ENCODE measurements at places on chromosomes 4 and X.

- DNase-seq, result no peak
Measured at GRCh38 chrX:17292111-17292527, 82.9 kb upstream of the NHS start.

- DNase-seq, result no peak
Measured at GRCh38 chrX:72255445-72255844, 16.6 kb upstream of the ERCC6L start.

GRCh38 chr4:160403081-160403480 is 1300.2 kb downstream of the RAPGEF2 start:
- DNase-seq, result no peak

DNA sequence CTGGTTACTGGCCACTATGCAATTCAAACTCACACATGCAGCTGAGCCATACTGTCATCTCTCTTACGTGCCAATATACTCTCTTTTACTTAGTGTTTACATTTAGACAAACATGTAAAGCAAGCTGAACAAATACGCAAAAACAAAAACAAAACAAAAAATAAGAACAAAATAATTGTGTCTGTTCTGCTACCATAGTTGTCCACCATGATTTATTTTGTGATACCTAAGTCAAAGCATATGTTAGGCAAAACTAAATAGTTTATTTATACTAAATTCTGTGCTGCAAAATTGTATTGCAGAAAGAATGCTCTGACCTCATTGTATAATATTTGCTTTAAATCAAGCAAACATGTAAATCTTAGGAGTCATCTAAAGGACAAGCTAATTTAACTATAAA is 943.2 kb upstream of the AGA start:
- no peak for DNase-seq

DNA sequence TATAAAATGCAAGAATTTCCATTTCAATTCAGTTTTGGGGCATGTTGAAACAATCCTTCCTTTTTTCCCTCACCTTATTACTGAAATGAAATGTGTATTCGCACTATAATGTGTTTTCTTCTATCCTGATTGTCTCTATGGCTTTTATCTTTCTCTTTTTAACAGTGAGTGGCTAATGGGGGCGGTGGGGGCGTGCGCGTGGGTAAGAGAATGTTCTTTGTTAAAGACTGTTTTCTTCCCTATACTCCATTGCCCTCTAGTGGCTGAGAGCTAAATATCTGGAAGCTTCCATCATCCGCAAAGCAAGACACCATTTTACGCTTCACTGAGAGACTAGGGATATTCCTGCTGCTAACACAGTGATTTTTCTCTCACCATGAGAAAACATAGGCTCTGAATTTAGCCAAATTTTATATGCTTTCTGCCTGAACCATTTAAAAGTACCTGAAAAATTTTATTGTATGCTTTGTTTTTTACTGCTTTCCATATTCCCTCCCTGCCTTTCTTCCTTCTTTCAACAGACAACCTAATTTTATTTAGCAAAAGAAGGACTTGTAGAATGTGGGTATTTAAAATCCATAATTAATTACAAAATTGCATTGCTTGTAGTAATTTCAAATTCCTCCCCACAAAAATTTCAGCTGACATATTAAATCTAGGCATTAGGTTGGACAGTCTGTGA is 194.0 kb downstream of the GASK1B start:
- peak; percentile 1 for DNase-seq

GRCh38 chrX:29308726-29309125 is 721.5 kb downstream of the IL1RAPL1 start:
- no peak for DNase-seq

GRCh38 chrX:110218591-110218990 is 99.3 kb downstream of the AMMECR1 start:
- DNase-seq, result no peak

DNA sequence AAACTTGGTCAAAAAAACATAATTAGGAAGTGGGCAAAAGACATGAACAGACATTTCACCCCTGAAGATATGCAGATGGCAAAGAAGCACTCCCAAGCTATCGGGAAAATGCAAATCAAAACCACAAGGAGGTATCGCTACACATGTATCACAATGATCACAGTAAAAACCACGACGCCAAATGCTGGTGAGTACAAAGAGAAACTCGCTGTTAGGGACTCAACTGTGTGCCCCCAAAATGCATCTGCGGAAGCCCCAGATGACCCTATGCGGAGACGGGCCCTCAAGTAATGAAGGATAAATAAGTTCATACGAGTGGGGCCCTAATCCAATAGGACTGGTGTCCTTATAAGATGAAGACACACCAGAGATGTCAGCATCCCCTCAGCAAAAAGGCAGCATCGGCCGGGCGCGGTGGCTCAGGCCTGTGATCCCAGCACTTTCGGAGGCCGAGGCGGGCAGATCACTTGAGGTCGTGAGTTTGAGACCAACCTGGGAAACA is 10.2 kb downstream of the GAK start:
- DNase-seq, result no peak

- DNase-seq, result no peak
Measured at GRCh38 chr4:112185334-112185733, 40.1 kb downstream of the FAM241A start.

GRCh38 chr4:119284876-119285780 is 36.8 kb downstream of the FABP2 start:
- no peak for DNase-seq

DNA sequence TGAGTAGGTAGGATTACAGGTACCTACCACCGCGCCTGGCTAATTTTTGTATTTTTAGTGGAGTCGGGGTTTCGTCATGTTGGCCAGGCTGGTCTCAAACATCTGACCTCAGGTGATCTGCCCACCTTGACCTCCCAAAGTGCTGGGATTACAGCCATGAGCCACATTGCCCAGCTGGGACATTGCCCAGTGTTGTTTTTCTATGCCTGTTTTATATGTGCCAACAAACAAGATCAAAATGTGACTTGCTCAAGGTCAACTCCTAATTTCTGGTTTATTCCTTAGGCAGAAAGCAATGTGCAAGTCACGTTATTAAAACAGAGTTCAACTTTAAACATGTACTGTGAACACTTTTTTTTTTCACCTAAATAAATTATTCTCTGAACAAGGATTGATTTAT is 2.7 kb downstream of the LRIT3 start:
- no peak for DNase-seq

GRCh38 chr4:7186031-7186430 is 6.3 kb upstream of the SORCS2 start:
- no peak for DNase-seq

DNA sequence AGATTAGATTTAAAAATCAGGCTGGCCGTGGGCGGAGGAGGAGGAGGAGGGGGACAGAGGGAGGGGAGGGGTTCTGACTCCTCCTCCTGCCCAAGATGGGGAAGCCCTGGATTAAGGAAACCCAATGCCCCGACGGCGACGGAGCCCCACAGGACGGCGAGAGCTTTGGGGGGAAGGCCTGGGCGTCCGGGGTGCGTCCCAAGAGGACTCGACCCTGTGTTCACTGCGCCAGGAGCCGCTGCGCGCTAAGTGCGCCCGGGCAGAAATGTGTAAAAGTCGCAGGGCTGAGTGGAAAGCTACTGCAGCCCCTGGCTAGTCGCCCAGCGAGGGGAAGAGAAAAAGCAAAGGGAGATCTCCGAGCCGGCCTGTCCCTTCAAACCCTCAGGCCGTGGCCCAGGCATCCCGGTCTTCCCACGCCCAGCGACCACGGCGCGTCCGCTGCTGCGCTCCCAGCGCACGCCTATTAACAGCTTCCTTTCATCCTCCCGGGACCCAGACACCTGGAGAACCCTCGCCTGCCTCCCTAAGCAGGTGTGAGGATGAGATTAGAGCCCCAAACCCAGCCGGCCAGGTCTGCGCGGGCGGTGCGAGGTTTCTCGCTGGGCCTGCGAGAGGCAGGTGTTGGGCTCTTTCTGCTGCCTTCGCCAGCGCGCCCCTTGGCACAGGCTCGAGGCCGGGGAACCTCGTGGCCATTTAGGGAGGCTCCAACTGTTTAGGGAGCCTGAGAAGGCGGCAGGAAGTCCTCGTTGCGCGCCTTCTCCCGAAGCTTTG is 1.4 kb upstream of the RPS6KA3 start:
- peak; percentile 32 for DNase-seq

DNA sequence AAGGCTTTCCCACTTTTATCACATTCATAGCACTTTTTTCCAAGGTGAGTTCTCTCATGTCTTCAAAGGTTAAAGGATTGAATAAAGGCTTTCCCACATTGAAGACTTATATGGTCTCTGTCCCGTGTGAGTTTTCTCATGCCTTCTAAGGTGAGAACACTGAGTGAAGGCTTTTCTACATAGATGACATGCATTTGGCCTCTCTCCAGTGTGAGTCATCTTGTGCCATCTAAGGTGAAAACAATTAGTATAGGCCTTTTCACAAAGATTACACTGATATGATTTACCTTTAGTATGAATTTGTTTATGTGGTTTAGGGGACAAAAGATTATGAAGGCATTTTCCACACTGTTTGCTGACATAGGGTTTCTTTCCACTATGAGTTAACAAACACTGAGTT is 21.2 kb downstream of the USP17L30 start:
- DNase-seq, result no peak

DNA sequence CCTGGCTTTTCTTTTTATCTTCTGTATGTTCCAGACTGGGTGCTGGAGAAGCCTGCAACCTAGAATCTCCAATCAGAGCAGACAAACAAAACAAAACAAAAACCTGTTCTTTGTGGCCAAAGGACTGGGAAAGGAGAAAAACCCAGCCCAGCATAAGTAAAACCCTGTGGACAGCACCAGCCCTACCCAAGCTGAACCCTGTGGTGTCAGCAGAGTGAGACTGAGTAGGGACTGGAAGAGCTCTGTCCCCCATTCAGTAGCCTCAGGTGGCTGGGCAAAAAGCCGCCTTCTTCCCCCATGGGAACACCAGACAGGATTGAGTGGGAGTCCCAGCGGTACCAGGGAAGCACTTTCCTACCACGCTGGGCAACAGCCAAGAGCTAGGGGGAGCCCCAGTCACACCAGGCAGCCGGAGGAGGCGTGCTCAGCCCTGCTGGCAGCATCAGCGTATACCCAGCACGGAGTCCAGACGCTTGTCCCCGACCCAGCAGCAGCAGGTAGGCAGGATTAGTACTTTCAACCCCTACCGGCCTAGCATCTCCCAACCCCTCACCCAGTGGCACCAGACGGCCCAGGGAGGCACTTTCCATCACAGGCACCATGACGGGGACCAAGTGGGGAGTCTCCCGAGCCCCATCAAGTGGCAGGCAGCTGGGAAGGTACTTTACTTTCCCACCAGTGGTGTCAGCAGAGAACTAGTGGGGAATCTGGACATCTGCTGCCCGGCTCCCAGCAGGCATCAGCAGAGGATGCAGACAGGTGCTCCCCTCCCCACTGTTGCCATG is 8.6 kb upstream of the JADE3 start:
- DNase-seq, result peak; percentile 65

GRCh38 chr4:3193531-3194203 is 55.3 kb upstream of the MSANTD1 start:
- no peak for DNase-seq

DNA sequence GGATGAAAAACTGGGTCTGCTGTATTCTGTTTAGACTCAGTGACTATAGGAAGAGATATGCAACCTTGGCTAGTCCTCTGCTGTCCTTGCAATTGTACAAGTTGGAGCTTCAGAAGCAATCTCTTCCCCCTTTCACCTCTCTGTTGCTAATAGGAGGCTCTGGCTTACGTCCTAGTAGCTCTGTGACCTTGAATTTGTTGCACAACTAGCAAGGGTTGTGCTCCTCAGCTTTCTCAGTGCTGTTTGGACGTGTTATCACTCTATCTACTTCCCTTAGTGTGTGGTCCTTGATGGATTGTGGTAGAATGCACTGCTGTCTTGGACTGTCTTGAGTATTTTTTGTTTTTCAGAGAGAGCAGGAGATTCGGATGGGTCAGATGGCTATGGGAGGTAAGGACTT is 3.4 kb upstream of the ITGB1BP2 start:
- DNase-seq, result no peak

DNA sequence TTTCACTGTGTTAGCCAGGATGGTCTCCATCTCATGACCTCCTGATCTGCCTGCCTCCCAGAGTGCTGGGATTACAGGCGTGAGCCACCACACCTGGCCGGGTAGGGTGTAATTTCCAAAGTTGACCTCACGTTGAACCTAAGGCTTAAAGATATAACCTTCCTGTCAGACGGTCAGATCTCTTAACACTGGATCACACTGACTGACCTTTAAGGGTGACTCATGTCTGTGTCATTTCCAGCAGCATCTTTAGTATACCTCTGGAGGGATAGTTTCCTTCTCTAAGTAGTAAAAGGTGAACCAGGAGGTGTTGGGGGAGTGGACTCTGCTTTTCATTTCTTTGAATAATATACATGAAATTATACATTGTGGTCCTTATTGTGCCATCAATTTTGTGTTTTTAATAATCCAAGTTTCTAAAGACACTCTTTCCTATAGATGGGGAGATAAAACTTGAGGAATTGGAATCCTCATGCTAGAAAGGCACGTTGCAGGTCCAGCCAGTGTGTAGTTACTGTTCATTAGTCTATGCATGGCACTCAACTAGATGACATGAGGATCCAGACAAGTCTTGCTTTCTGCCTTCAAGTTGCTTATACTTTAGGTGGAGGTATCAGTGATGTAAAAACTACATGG is 45.7 kb downstream of the ARHGAP10 start:
- no peak for DNase-seq

DNA sequence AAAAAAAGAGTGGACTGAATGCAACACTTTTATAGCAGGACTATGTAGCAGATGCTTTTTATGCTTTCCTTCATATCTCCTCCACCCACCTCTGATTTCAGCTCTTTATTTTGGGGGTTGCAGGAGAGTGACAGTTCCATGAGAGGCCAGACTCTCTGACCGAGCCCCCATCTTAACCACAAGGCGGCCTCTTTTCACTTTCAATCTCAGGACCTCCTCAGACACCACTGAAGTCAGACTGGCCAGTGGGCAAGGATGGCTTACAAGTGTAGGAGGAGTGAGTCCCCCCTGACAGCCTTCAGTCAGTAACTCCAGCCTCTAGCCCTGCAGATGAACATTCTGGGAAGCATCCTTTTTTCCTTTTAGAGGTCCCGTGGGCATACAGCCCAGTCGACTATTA is 140.8 kb downstream of the FRAS1 start:
- DNase-seq, result no peak

DNA sequence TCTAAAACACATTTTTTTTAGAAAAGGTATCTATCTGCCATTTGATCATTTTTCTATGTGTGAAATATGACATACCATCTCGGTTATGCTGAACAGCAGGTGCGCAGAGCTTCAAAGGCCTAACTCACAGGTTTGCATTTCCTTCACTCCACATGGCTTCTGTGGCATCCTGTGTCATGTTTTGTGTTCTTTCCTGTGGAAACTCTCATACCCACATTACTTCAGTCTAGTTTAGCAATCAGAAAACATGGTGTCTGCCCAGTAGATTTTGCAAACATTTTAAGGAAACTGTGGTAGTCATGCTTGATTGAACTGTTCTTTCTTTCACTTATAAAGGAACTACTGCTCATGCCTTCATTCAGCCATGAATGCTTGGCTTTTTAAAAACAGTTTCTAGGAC is 11.3 kb upstream of the ARAP2 start:
- peak; percentile 76 for DNase-seq

Data from CD4-positive, alpha-beta T cell treated with Interleukin-6 for 4 hours (primary cell).